Type B pancreatic cell (in vitro differentiated cells): ENCODE measurements at places on chromosomes 12 and 14.

DNA sequence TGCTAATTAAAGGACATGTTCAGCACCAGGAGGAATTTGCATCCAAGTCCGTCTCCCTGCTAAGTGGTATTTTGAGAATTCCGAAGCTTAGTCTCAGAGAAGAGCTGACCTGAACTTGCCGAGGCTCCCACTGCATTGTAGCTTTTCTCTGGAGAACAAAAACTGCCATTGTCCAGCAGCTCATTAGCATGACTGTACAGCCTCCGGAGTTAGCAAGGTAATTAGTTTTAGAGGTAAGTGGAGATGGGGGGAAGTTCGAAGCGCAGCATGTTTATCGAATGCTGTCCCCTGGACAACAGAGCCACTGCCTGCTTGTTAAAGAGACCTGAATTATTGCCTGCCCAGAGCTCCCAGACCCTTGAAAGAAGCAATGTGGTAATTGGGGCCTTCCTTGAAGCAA, 160.3 kb upstream of the PELI2 start:
- DNase-seq, result no peak

DNA sequence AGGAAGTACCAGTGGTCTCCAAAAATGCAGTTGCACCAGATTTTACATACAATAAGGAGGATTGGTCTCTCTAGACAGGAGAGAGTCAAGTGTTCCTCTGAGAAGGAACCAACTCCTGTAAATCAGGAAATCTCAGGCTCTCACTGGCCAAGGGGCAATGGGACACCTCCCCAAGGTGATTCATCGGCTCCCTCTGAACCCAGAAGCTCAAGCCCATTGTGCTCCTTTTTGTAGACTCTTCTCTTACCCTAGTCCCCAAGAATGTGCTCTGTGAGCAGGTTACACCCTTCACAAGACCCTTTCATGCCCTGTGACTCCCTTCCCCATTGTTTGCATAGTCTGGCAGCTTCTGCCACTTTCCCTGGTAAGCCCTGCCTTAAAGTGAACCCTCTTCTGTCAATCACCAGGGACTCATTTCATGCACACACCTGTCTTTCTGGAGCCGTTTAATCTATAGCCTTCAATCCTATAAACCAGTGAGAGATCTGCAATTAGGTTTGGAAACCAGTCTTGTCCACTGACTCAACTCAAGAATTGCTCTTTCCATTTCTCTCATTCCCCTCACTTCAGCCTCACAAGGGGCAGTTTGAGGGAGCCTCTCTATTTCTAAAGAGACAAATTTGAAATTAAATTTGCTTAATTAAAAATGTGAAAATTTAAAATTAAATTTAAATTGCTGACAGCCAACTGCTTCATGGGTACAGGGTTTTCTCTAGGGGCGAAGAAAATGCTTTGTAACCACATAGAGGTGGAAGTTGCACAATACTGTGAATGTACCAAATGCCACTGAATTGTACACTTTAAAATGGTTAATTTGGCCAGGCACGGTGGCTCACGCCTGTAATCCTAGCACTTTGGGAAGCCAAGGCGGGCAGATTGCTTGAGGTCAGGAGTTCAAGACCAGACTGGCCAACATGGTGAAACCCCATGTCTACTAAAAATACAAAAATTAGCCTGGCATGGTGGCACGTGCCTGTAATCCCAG, 38.3 kb upstream of the LTA4H start:
- no peak for DNase-seq

- no peak for DNase-seq
Observed at GRCh38 chr12:27624586-27624985, 71.7 kb upstream of the REP15 start.

DNA sequence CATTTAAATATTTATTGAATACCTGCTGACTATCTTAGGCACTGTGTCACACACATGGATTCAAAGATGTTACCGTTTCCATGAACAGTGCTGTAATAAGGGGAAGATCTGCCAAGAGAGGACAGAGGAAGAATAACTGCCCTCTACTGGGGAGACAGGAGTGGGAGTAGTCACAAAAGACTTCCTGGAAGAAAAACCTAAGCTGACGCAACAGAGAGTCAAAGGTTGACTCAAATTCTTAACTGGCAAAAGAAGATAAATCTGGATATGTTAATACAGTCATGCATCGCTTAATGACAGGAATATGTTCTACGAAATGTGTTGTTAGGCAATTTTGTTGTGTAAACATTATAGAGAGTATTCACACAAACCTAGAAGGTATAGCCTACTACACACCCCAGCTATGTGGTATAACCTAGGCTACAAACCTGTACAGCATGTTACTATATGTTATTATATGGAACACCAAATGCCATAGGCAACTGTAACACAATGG, 51.5 kb downstream of the DCAF5 start:
- no peak for DNase-seq

- DNase-seq, result no peak
Observed at GRCh38 chr12:44889162-44889561, 13.0 kb upstream of the NELL2 start.

- DNase-seq, result no peak
Observed at GRCh38 chr12:68451261-68452077, 119.3 kb upstream of the MDM1 start.

GRCh38 chr12:108511633-108512540, 3.2 kb upstream of the FICD start:
- DNase-seq, result peak; percentile 80

- DNase-seq, result no peak
Observed at GRCh38 chr12:57051011-57051410, 1.1 kb upstream of the MYO1A start.

- DNase-seq, result no peak
Observed at GRCh38 chr12:7374423-7375144, 69.4 kb downstream of the CD163L1 start.

DNA sequence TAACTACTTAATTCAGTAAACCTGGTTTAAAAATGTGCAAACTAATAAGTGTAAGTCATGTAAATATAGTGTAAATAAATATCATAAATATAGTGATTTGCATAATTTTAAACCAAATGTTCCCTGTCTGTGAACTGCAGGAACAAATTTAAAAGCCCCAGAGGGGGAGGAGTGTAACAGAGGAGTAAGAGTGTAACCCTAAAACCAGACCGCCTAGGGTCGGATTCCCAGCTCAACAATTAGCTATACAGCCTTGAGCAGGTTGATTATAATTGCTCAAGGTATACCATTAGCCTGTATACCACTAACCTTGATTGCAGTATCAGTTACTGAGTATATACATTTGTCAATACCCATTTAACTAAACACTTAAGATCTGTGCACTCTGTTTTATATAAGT, 218.4 kb downstream of the ADAMTS20 start:
- DNase-seq, result no peak

- DNase-seq, result no peak
Observed at GRCh38 chr12:95838125-95838524, 20.6 kb upstream of the SNRPF start.

- no peak for DNase-seq
Observed at GRCh38 chr12:14678547-14679150, 17.8 kb downstream of the GUCY2C start.

DNA sequence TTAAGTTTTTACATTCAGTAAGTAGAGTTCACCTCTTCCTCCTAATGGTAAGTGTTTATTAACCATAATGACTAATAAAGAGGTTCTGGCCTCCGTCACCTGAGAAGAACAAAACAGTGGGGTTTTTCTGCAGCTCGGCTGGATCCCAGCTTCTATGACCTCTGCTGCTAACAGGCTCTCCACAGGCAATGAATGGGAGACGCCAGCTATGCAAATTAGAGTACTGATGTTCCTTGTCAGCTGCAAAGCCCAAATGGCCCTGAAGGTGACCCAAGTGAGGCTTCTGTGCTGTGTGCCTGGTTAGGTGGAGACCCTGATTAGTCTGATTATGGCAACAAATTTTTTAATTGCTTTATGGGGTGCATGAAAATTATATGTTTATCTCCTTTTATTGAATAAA, 218.1 kb downstream of the APAF1 start:
- DNase-seq, result no peak

GRCh38 chr12:131445795-131446194, 265.1 kb upstream of the SFSWAP start:
- DNase-seq, result no peak

- DNase-seq, result no peak
Observed at GRCh38 chr12:108939594-108939993, 59.7 kb downstream of the DAO start.

DNA sequence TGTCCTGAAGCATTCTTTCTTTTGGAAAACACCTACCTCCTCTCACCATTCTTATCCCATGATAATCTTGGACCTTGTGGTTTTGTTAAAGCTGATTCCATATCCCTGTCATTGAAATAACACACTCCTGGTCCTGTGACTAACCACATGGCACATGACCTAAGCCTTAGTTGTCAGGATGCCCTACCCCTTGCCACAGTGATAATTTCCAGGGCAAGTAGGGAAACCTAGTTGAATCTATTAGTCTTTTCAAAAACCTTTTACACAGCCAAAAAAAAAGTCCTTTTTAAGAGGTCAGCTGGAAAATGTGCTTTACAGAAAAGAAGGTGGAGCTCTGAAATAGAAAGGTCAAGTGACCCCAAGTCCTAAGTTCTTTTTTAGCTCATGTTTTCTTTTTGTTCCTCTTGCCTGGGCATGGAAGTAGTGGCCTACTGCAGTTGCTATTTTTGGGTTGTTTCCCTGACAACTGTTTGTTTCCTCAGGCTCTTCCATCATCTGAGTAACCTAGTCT, 608.4 kb downstream of the LRFN5 start:
- DNase-seq, result no peak

DNA sequence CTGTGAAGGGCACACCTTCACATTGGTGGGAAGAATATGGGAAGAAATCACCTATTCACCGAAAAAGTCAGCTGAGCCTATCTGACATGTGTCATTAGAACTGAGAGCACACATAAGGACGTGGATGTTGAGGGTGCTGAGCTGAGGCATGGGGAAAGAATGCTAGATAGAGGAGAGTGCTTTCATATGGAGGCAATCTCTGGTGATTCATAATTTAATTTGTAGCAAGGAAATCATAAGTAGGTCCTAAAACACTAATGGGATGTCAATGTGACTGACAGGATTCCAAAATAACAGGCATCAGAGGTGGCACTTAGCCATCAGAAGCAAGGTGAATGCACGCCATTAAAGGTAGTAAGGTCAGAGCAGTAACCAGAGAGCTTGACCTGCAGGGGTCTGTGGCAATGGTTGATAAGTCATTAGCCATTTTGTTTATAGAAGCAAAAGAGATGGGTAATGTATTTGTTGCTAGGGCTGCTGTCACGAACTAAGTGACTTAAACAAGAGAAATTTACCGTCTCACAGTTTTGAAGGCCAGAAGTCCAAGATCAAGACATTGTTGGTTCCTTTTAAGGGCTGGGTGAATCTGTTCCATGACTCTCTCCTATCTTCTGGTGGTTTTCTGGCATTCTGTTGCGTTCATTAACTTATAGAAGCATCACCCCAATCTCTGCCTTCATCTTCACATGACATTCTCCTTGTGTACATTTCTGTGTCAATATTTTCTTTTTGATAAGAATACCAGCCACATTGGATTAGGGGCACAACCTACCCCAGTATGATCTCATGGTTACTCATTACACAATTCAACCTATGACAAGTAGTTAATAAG, 69.3 kb downstream of the ANKS1B start:
- no peak for DNase-seq

DNA sequence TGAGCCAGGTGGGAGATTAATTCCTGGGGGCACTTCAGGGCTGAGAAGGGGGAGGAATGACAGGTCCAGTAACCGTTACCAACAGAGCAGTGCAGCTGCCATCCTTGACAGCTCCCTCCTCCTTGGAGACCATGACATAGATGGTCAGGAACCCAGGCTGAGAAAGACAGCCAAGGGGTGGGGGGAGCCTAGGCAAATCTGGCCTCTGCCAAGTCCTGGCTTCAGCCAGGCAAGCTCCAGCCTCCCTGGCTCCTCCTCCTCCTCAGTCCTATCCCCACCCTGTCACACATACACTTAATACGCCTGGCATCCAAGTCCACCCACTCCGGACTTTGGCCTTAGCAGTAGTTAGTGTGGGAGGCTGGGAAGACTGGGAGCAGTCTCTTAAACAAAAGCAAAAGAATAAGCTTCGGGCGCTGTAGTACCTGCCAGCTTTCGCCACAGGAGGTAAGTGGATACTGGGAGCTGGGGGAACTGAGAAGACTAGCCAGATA, at the start of gene RDH5:
Gene RDH5 (plus strand): TSS at position 323 of the 494 bp plus-strand sequence. CDS start 792 bp downstream, outside the sequence.
- no peak for DNase-seq

GRCh38 chr12:95733141-95733825, 57.3 kb downstream of the NTN4 start:
- no peak for DNase-seq

DNA sequence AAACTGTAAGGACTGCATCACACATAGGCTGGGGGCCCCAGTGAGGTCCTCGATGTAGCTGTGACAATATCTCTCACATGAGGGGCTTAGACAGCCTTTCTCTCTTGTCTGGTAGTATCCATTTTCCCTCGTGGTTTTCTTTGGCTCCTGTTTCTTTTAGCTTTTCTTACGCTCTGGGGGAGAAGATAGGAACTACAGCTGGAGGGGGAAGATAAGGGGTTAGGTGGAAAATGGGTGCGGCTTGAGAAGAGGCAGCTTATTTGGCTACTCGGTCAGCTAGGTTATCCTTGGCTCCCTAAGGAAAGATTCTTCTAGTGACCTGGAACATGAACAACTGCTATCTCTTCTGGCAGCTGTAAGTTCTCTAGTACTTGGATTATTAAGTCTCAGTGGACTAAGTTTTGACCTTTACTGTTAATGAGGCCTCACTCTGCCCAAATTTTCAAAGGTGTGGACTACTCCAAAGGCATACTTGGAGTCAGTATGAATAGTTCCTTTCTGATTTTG, 28.7 kb upstream of the CPNE8 start:
- no peak for DNase-seq

GRCh38 chr12:53966085-53966384, 6.9 kb upstream of the HOXC11 start:
- no peak for DNase-seq

GRCh38 chr14:93964820-93965286, 11.5 kb downstream of the ASB2 start:
- no peak for DNase-seq

DNA sequence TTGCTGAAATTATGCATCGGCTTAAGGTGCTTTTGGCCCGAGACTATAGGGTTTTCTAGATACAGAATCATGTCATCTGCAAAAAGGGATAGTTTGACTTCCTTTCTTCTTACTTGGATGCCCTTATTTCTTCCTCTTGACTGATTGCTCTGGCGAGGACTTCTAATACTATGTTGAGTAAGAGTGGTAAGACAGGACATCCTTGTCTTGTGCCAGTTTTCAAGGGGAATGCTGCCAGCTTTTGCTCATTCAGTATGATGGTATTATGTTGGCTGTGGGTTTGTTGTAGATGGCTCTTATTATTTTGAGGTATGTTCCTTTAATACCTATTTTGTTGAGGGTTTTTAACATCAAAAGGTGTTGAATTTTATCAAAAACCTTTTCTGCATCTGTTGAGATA, 8.3 kb downstream of the BMAL2 start:
- DNase-seq, result no peak

GRCh38 chr12:89789862-89790261, 81.2 kb upstream of the ATP2B1 start:
- no peak for DNase-seq

- DNase-seq, result no peak
Observed at GRCh38 chr14:94132285-94132887, 3.0 kb upstream of the IFI27L2 start.

DNA sequence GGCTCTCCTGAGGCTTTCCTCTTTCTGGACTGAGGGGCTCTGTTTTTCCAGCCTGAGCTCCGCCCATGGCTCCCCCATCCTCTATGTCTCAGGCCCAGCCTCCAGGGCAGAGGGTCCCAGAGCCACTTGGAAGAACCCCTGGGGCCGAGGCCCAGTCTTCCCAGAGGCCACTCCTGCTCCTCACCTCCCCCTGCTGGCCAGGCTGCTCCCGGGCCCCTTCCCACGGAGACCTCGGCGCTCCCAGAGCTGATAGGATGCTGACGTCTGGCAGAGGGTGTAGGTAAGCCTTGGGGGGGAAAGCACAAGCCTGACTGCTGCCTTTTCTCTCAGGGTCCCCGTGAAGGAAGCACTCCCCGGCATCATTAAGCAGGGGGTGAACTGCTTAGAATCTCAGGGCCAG, 51.4 kb downstream of the ERH start:
- DNase-seq, result no peak
